DMS153 (cell line): ENCODE measurements at places on chromosomes 3 and 15.

GRCh38 chr3:118512301-118512700 is 522.3 kb downstream of the IGSF11 start:
- DNase-seq: no peak

- no peak for DNase-seq
Observed at GRCh38 chr3:49700453-49701128, 11.2 kb downstream of the RNF123 start.

- DNase-seq: no peak
Observed at GRCh38 chr3:168251371-168251770, 155.6 kb upstream of the GOLIM4 start.

GRCh38 chr3:171890398-171890797 is 47.2 kb downstream of the TMEM212 start:
- DNase-seq: no peak

GRCh38 chr3:128339491-128340012 is 127.1 kb downstream of the DNAJB8 start:
- no peak for DNase-seq

DNA sequence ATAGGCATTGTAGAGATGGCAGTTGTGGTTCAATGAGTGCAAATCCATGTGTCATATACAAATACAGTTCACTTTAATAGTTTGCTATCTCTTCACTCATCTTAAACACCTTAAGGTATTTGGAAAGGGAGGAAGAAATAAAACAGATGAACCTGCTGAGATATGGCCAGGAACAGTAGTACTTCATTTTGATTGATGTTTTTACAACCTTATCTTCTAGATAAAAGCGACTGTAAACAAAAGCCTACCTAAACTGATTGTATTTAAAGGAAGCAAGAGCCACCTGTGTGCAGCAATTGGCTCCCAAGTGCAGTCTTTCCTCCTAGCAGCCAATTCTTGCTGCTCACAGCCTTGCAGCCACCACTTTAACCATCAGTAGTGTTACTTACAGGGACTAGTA is 217.7 kb downstream of the CDIN1 start:
- no peak for DNase-seq

- DNase-seq: no peak
Observed at GRCh38 chr3:126910231-126910630, 72.7 kb upstream of the PLXNA1 start.

GRCh38 chr3:57150113-57150581 is 15.0 kb downstream of the IL17RD start:
- DNase-seq: no peak

DNA sequence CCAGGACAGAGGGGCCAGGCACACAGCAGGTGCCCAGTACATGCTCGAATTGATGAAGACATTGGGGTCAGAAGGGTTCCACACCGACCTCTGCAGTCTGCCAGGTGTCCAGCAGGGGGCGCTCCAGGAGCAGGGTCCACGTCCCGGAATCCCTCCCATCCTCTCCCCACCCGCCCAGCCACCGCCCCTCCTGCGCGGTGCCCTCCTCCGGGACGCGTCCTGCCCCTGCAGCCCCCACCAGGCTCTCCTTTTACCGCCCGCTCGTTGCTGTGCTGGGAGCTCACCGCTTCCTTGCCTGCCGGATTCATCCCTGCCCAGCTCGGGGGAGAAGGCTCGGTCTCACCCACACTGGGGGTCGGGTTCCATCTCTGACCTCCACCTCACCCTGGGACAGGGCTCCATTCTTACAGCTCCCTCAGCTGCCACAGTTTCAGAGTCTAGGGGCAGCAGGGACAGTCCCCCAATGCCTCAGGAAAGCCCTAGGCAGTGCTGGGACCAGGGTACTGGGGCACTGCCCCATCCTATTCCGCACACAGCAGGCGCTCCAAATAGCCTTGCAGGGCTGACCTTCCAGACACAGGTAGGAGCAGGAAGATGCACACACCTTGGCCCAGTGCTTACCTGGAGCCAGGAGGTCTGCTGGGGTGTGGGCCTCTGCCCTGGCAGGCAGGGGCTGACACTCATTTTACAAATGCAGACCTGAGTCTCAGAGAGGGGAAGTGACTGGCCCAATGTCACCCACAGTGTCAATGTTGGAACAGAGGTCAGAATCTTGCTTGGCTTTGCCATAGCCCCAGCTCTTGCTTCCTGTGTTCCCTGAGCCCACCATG is 31.0 kb downstream of the GRIP2 start:
- DNase-seq: no peak

DNA sequence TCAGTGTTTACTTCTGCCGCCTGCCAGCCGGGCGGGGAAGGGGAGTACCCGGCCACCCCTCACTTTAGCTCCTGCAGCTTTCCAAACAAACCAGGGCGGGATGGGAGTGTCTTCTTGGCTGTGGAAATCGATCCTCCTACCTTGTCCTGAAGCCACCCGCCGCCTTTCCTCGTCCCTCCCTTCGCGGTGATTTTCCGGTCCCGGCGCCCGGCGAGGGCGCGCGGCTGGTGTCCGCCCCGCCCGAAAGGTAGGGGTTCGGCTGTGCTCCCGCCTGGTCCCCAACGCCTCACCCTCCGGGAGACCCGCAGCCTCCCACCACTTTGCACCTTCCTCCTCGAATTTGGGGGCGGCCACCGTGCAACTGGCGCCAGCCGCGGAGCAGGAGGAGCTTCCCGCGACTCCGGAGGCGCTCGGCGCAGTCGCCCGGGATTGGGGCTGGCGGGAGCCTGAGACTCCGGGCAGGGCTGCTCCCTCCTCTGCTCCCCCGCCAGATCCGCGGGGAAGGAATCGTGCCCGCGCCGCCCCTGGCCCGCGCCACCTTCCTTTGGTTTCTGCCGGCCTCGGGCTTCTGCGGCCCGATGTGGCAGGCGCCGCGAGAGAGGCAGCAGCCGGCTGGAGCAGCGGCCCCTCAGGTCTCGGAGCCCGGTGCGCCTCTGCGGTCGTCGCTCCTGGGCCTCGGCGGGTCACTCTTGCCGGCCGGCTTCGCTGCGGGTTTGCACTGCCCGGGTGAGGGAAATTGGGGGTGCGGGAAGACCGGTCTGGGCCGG is 30.7 kb upstream of the ST3GAL6 start:
- no peak for DNase-seq

GRCh38 chr15:42218953-42219592 is 11.0 kb upstream of the VPS39 start:
- DNase-seq: no peak
